GM04503 (cell line): ENCODE measurements at places on chromosomes 16 and 17.

DNA sequence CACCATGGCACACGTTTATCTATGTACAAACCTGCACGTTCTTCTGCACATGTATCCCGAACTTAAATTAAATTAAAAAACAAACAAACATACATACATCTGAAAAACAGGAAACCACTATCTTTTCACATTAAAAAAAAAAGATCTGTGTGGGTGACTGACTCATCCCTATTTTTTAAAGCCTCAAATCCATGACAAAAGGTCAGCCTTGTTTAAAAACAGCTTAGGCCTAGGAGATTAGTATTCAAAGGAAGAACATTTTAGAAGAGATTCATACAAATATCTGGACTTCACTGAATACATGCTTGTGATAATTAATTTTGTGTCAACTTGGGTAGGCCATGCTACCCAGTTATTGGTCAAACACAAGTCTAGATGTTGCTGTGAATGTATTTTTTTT, 4.7 kb upstream of the PRKAR1A start:
- DNase-seq = no peak

DNA sequence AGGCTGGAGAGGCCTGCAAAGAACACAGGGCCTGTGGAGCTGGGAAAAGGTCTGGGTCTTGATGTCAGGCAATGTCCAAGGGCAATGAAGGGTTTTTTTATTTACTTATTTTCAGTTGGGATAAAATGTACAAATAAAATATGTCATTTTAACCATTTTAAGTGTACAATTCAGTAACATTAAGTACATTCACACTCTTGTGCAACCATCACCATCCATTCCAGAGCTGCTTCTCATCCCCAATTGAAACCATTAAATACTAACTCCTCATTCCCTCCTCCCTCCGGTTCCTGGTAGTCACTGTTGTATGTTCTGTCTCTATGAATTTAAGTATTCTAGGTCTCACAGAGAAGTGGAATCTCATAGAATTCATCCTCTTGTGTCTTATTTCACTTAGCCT, 444.7 kb downstream of the HS3ST3B1 start:
- DNase-seq = no peak

- DNase-seq = no peak
Observed at GRCh38 chr16:1089822-1090619, 6.0 kb downstream of the C1QTNF8 start.

DNA sequence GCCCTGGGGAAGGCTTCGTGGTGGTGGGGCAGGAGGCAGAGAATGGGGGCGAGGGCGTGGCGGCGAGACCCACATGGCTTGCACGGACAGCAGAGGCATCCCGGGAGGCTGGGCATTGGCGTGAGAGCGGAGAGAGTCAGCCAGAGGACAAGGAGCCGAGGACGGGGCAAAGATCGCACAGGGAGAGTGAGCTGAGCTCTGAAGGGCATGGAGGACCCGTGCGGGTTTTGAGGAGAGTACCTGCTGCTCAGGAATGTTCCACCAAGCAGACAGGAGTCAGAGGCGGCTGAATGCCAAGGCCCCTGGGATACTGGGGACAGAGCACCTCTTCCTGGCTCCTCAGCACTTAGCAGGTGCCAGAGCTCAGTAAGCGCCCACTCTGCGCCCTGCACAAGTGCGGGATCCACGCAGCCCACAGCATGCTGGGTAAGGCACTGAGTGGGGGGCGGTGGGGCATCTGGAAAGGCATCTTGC, 47.8 kb downstream of the ARHGAP27 start:
- DNase-seq = no peak

GRCh38 chr16:84683691-84684591, 15.9 kb upstream of the USP10 start:
- DNase-seq = no peak

GRCh38 chr17:72510351-72511016, 389.7 kb downstream of the SOX9 start:
- DNase-seq = no peak

GRCh38 chr16:2751577-2752034, 832 bp upstream of the SRRM2 start:
- no peak for DNase-seq

GRCh38 chr16:472199-472504, 46.7 kb downstream of the RAB11FIP3 start:
- no peak for DNase-seq

GRCh38 chr17:2405247-2405926, 4.5 kb upstream of the MNT start:
- DNase-seq = peak; percentile 94

DNA sequence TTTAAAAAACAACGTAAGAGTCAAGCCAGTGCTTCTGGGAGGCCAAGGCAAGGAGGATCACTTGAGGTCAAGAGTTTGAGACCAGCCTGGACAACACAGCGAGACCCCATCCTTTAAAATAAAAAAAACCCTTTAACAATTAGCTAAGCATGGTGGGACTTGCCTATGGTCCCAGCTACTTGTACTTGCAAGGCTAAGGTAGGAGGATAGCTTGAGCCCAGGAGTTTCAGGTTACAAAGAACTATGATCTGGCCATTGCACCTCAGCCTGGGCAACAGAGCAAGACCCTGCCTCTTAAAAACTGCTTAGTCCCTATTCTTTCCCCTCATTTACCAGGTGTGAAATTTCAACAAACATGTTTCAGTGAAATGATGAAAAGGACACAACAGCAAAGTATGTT, 89.5 kb downstream of the STH start:
- no peak for DNase-seq
